ENCODE measurements at places on chromosomes 11 and 22. TPM values are rescaled to one million over a fixed set of nuclear protein-coding genes. Genes with fewer than 3 reads are reported as not detected.

- no peaks in the 10 kb centered on the region for H3K27me3 ChIP-seq
- H3K27ac ChIP-seq = peak overlapping the region; percentile 84
- DNase-seq = peak; percentile 81
- peak overlapping the region; percentile 15 for H3K4me3 ChIP-seq
Observed at GRCh38 chr11:47857892-47858543, 9.9 kb upstream of the NUP160 start.

RAG2 gene
- total RNA-seq = not detected

DNA sequence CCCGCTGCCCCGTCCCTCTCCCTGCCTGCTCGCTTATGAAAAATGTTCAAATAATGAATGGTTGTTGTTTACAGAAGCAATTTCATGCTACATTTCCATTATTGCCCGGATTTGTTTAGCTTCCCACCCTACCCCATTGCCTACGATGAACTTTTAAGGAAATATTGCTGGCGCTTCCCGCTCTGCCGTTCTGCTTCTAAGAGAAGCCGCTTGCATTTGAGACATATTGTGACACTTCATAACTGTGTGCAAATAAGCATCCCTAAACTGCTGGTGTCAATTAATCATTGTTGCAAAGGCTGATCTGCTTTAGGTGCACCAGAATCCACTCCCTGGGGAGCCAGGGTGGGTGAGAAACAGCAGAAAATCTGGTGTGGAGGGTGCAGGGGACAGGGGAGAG, 52.3 kb upstream of the LMO1 start:
- H3K27ac ChIP-seq = no peak overlapping the region
- no peaks in the 10 kb centered on the region for H3K4me1 ChIP-seq
- H3K36me3 ChIP-seq = no peaks in the 10 kb centered on the region
- DNase-seq = no peak
- no peak overlapping the region for H3K4me3 ChIP-seq
- H3K27me3 ChIP-seq = no peaks in the 10 kb centered on the region

DNA sequence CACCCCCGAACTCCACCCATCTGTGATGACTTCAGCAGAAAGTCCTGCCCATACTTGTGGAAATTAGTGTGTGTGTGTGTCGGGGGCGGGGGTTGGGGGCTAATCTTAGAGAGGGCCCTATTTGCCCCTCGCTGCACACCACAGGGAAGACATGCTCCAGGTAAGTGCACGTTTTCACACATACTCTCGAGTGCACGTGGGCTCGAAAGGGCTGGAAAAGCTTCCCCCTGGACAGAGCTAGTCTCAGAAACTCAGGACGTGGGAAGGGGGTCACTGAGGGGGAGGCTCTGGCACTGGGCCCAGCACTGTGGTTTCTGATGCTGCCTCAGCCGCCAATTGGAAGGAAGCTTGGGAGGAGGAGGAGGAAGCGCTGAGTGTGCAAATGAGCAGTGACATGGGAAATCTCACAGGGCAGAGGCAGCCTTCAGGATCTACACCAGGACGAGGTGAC, 40.7 kb upstream of the CD82 start:
- no peaks in the 10 kb centered on the region for H3K36me3 ChIP-seq
- no peak overlapping the region for H3K4me3 ChIP-seq
- H3K27ac ChIP-seq = no peak overlapping the region
- H3K4me1 ChIP-seq = no peaks in the 10 kb centered on the region

DNA sequence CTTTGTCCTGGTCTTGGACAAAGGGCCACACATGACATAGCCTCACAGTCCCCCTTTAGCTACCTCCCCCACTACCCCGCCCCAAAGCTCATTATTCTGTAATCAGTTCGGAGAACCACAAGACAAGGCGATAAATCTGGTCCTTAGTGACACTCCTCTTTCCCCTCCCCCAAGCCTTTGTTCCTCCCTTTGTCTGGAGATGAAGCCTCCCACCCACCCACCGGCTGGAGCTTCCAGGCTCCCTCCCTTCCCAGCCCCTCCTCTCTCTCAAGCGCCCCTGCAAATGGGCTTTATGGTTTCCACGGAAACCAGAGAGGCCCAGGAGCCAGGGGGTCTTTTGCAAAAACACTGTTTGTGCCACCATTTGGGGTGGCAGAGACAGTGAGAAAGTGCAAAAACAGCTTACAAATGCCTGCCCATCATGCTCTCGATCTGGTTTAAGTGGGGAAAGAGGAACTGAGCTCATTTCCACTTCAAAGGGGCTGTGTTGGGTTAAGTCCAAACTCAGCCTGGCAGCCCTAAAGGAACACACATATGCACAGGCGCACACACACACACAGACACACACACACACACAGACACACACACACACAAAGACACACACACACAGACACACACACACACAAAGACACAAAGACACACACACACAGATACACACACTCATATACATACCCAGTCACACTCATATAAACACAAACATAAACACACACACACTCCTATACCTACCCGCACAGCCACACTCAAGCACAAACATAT, 23.5 kb downstream of the APLNR start:
- H3K4me1 ChIP-seq = no peaks in the 10 kb centered on the region
- H3K27me3 ChIP-seq = no peaks in the 10 kb centered on the region
- H3K36me3 ChIP-seq = no peaks in the 10 kb centered on the region
- H3K27ac ChIP-seq = no peak overlapping the region
- H3K4me3 ChIP-seq = no peak overlapping the region

- H3K36me3 ChIP-seq = no peaks in the 10 kb centered on the region
- no peak overlapping the region for H3K27ac ChIP-seq
- peak; percentile 59 for DNase-seq
- no peak overlapping the region for H3K4me3 ChIP-seq
- H3K4me1 ChIP-seq = no peaks in the 10 kb centered on the region
Observed at GRCh38 chr11:114348200-114349191, 51.8 kb downstream of the C11orf71 start.
